ENCODE measurements at places on chromosomes 2 and 18.

DNA sequence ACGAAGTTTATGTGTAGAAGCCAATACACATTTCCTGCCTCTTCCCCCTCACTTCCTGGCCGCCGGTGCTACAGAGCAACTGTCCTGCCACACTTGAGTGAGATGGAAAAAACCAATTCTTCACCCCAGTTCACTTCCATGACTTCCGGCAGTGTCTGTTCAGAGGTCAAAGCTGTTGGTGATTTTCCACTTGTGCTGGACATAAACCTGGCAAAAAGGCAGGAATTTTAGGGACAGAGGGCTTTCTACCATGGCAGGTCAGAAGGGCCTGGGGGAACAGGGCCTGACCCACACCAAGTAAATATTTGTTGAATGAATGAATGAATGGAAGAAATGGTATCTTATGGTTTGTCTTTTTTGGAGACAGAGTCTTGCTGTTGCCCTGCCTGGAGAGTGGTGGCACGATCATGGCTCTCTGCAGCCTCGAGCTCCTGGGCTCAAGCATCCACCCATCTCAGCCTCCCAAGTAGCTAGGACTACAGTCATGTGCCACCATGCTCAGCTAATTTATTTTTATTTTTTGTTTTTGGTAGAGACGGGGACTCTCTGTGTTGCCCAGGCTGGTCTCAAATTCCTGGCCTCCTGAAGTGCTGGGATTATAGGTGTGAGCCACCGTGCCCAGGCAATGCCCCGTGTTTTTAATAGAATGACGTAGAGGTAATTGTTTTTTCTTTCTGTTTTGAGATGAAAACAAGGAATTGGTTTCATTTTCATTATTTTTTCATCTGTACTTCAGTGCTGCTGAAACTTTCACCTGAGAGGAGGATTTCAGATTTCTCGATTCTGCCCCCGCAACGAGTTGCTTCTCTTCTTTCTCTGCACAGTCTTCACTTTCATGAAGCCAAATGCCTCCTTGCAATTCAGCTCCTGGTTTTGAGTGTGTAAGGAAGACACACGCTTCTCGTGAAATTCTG, 48.0 kb upstream of the LPIN2 start:
- no peak for DNase-seq

- no peak for DNase-seq
Observed at GRCh38 chr2:7703048-7703447, 785.8 kb downstream of the RNF144A start.

- DNase-seq: no peak
Observed at GRCh38 chr2:177754492-177754873, 318.1 kb downstream of the PDE11A start.

DNA sequence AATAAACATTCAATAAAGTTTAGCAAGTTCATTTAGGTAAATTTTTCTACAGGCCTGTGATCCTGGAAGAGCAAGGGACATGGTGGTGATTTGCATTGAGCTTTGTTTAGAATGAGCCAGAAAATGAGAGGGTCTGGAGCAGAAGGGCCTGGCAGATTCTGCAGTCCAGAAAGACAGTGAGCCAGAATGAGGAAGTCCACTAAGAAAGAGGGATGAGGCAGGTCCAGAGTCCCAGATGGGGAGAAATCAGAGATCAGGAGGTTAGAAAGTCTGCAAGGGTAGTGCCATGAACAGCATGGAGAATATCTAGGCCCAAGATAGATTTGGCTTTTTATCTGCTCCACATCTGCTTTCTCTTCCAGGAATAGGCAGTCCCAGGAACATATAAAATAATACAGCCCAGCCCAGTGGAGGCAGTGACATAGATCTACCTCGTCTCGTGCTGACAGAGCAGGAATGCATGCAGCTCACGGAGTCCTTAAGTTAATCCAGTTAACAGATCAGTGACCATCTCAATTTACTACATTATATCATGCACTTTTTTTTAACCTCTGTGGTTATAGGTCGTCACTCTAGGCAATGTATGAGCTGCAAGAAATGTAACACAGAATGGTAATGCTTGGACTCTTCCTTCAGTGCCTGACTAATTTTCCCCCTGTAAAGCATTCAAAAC, 429.0 kb downstream of the SUCLG1 start:
- DNase-seq: no peak

DNA sequence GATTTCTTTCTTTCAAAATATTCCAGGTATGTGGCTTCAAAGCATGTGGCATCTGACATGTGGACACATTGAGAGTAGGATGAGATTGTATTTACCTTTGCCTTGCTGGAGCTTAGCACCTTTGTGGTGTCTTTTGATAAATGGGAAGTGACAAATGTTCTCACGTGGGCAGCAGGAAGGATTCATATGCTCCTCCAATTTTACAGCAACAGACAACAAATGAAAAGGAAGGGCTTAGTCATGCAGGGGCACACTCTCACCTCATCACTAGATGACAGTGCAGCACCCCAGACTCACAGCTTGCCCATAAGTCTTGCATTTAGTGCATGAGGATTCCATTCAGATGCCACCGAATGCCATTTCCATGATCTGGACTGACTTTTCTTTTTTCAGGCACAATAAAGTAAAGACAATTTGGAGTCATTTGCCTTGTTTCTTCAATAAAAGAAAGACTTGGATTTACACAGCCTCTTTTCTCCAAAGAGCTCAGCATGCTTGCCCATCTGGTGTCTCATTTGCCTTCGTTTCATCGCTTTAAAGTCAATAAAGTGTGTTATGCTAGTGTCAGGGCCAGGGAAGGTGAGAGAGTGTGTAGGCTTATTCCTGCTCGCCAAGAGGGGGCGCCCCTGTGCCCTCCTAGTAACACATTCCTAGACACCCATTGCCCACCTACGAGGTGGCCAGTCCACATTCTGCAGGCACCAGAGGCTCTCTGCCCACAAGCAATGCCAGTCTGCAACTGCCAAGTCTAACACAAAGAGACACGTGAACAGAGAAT, 39.6 kb upstream of the DAPL1 start:
- no peak for DNase-seq

GRCh38 chr18:11962597-11962996, 18.7 kb upstream of the IMPA2 start:
- no peak for DNase-seq

DNA sequence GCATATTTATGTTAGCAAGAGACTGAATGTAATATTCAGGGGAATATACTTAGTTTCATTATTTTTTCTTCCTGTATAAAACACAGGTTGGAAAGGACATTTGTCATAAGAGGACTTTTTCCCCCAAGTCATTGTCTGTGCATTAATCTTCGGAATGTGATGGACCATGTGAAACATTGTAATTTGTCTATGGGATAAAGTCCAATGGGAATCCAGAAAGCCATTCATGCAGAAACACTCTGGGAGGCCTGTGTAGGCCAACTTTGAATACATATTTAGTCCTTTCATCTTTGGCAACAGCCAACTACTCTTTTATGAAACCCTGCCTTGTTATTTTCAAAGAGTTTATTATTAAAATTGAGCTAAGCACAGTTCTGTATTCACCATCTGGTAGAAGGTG, 386.4 kb downstream of the PIK3C3 start:
- no peak for DNase-seq

DNA sequence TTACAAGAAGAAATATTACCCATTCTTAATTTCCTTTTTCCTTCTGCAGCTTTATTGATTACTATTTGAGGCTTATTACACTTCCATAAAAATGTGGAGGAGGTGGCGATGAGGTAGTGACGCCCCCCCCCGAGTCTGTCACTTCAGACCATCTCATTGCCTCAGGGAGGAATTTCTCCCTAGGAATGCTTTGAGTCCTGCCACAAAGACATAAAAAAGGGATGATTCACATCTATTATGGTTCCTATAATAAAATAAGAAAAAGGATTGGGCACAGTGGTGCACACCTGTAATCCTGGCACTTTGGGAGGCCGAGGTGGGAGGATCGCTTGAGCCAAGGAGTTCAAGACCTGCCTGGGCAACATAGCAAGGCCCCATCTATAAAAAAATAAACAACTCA, 93.7 kb downstream of the AOX1 start:
- no peak for DNase-seq

DNA sequence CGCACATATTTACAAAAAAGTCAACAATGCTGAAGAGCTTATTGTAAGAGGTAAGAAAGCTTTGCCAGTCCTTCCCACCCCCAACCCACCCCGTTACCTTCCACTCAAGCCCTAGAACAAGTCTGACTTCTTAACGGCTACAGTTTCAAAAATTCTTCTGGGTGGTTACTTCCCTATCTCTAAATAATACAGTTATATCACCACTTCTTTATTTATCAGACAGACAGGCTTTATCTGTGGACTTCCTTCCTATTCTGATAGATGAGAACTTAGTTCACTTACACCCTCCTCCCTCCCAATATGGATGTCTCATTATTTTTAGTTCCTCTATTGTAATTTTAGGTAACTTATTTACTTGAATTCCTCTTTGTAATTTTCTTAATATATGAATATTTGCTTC, 26.7 kb upstream of the ACTR3 start:
- no peak for DNase-seq

- DNase-seq: no peak
Observed at GRCh38 chr18:63365876-63366212, 1.2 kb downstream of the KDSR start.

DNA sequence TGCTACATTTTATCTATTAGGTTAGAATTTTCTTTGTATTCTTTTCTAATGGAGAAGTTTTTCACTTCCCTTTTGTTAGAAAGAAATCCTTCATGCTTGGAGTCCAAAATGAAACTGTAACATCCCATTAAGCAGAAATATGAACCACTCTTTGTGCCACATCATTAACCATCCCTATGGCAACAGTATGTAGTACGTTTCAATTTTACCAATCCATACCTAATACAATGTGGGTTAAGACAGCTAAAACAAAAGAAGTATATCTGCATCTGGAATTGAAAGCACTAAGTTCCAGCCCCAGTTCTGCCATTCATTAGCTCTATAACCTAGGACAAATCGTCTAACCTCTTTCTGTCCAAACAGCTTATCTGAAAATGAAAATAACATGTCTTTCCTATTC, 409.2 kb upstream of the SPHKAP start:
- no peak for DNase-seq

GRCh38 chr18:44602845-44603244, 77.8 kb upstream of the SETBP1 start:
- no peak for DNase-seq

DNA sequence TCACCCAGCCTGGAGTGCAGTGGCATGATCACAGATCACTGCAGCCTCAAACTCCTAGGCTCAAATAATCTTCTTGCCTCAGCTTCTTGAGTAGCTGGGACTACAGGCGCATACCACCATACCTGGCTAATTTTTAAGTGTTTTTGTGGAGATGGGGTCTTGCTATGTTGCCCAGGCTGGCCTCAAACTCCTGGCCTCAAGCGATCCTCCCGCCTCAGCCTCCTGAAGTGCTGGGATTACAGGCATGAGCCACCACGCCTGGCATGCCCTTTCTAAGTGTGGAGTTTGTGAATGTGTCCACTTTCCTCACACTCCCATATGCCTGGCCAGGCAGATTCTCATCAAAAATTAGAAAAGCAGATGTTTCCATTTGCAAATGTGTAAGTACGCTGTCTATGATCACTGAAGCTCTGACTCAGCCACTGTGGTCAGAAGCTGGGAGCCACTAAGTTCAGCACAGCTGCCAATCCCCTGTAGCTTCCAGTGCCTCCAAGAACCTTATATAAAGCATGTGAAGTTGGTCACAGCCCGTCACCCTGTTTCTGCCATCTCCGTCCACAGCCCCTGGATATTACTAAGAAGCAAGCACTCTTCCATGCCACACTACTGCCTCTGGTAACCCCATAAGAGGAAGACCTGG, 155.4 kb downstream of the FAM210A start:
- no peak for DNase-seq

GRCh38 chr18:22066083-22066485, 103.3 kb upstream of the GATA6 start:
- no peak for DNase-seq

DNA sequence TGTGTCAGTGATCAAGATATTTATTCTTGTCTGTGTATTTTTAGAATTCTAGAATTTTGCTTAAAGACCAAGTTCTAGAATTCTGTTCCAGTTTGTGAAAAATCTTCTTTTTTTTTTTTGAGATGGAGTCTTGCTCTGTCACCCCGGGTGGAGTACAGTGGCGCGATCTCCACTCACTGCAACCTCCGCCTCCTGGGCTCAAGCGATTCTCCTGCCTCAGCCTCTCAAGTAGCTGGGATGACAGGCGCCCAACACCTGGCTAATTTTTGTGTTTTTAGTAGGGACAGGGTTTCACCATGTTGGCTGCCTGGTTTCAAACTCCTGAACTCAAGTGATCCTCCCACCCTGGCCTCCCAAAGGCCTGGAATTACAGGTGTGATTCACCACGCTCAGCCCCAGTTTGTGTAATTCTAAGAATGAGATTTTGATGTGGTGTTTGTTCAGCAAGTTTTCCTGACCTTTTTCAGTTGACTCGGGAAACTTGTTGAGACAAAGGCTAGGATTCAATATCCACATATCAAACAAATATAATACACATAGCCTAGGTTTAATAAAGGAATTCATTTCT, 3.6 kb downstream of the EIF5B start:
- DNase-seq: no peak

- DNase-seq: no peak
Observed at GRCh38 chr2:29074411-29074810, at the start of gene PCARE. Gene PCARE, minus strand, starts transcription at chr2:29074523. Its CDS starts 262 bp downstream, at chr2:29074261.

- no peak for DNase-seq
Observed at GRCh38 chr2:161423421-161424393, 7.6 kb downstream of the TBR1 start.
